ENCODE measurements at places on chromosomes 2 and 18.

GRCh38 chr2:195929531-195929930 lies 139.1 kb downstream of the DNAH7 start:
- DNase-seq, result no peak

- no peak for DNase-seq
These were observed 273.5 kb downstream of the CALCRL start for GRCh38 chr2:187174582-187174981.

- DNase-seq, result peak; percentile 17
These were observed 56.1 kb downstream of the LCLAT1 start for GRCh38 chr2:30503007-30503694.

- DNase-seq, result peak; percentile 14
These were observed 144.7 kb upstream of the ITGA4 start for GRCh38 chr2:181312515-181312927.

DNA sequence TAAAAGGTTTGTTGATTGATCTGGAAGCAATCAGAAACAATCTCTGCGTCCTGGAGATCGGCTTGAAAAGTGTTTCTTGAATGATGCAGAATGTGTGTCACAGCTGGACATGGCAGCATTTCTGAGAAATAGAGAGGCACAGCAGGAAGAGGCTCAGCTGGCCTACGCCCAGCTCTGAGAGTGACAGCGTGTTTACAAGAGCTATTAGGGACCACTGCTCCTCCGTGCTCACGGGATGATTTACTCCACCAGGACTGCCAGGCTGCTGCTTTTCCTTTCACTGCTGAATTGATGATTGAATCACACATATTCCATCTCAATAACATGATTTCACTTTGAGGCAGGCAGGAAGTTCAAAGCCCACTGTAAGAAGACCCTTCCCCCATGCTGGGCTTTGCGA lies 62.8 kb downstream of the GALNT14 start:
- no peak for DNase-seq

- no peak for DNase-seq
These were observed 18.9 kb downstream of the REV1 start for GRCh38 chr2:99470957-99471356.

DNA sequence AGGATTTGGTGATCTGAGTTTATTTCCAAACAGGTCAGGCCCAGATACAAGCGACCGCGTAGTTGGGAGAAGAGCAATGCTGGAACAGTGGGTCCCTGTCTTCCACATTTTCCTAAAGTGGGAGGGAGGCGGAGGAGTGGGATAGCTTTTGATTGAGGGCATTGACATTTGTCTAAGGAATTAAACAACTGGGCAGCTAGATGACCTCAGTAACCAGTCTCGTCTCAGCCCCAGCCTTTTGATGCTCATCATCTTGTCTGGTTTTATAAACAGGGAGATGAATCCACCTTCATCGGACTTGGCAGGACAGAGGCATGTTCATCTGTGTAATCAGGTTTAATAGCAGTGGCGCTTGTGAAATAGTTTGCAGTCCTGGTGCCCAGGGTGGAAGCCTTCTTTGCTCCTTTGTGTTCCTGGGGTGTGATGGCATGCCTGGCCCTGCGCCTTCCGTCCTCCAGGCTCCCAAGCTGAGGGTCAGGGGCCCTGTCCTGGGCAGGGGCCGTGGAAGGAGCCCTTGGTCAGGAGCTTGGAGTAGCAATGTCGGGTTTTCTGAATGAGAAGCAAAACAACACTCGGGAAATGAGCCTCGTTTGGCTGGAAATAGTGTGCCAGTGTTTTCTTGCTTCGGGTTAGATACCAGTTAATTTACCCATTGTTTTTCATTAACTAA lies 193.8 kb downstream of the FAM210A start:
- DNase-seq, result no peak

DNA sequence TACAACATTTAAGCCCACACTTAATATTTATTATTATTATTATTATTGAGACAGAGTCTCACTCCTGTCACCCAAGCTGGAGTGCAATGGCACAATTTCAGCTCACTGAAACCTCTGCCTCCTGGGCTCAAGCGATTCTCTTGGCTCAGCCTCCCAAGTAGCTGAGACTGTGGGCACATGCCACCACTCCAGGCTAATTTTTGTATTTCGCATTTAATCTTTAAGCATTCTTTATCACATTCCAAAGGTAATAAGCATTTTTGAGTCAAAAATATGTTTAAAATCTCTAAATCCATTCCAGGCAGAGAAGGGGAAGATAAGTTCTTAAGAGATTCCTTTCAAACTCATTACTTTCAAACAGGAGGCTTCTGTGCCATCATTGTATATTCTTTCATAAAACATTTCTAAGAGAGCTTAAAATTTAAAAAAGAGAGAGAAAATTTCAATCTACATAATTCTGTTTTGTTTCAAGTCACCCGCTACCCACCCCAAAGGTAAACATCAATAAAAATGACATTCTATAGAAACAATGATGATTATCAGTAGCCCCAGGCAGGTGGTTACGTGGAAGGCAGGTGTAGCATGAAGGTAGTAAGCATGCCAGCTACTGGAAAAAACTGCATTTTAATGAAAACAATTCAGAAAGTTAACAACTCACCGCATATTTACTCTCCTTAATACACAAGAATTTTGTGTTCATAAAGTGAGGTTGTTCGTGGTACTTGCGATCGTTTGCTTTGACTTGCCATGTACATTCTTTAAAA lies 84.4 kb upstream of the NARS1 start:
- DNase-seq, result no peak

DNA sequence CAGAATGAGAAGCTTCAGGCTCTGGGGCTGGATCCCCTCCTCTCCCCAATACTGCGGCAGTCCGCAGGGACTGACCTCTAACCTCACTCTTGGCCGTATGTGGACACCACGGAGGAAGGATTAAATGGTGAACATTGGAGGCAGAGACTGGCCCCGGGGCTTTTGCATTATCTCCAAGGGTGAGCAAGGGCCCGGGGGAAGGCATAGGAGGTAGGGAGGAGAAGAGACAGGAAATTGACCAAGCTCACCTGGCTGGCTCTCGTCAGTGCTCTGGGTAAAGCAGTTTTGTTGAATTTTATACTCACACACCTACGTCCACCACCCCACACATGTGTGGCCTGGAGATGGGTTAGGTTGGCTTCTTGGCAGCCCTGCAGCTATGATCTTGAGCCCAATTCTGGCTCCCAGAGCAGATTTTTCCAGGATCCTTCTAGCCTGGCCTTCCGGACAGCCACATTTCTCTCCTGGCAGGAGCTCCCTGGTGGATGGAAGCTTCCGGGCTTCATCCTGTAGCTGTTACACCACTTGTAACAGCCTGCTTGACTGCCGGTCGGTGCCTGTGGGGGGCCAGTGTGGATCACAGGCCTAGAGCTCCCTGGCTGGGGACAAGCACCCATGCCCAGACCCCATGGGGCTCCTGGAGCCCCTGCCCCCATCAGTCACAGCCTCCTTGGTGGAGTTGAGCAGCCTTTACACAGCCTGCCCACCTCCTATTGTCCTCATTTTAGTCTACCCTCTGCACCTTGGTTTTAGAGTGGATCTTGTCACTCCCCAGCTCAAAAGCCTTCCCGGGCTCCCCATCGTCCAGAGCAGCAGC lies 7.6 kb downstream of the ITM2C start:
- no peak for DNase-seq

GRCh38 chr2:50752237-50752636 lies 279.7 kb downstream of the NRXN1 start:
- no peak for DNase-seq

DNA sequence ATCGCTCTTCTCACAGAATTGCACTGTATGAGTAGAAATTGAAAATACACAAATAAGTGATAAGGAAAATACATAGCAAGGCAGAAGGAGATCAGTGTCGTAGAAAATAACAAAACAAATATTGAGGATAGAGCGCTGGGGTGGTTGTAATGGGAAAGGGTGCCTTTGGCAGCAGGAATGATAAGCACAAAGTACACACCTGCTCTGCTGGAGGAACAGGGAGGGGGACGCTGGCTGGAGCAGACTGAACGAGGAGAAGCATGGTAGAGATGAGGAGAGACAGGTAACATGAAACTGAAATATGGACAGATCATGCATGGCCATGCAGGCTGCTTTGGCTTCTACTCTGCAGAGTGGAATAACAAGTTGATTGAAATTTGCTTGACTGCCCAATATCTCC lies 181.2 kb upstream of the FSHR start:
- no peak for DNase-seq

DNA sequence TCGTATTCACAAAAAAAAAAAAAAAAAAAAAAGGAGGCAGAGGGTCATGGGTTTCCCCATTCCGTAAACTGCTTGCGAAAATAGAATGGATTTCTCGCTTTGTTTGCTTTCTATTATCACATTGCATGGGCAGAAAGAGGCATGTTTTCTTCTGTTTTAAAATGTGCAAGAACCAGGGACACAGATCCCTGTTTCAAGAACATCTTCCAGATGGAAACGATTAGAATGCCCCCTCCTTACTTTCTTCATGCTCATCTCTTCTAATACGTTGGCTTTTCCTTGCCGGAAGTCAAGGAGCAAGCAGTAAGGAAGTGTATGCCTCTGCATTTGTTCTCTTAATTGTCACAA lies 51.0 kb upstream of the ZNF516 start:
- DNase-seq, result no peak

GRCh38 chr2:164688896-164689419 lies 67.7 kb upstream of the GRB14 start:
- DNase-seq, result no peak

GRCh38 chr2:105526000-105526925 lies 127.4 kb upstream of the FHL2 start:
- no peak for DNase-seq

DNA sequence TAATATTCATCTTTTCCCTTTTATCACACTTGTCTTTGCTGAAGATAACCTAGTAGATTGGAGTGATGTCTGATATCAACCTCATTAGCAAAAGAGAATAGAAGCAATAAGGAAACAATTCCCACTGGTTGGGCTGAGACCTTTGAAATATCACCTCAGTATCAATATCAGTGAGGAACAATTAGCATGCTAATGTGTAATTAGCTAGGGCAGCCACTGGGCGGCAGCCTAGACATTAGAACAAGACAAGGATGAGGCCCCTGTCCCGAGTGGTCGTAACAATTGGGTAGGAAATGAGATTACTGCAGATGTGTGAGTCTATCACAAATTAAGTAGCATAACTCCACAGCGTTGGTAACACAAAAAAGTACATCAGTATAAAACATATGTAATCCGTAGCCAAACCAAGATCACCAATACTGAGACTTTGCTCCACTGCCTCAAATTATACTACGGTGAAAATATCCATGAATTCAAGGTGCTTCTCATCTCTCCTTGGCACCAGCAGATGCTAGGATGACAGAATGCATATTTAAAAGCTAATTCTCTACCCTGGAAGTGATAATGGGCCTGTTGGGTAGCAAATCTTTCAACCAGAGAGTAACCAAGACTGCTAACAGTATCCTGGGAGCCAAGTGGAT lies 99.1 kb downstream of the ALPK2 start:
- DNase-seq, result peak; percentile 49

DNA sequence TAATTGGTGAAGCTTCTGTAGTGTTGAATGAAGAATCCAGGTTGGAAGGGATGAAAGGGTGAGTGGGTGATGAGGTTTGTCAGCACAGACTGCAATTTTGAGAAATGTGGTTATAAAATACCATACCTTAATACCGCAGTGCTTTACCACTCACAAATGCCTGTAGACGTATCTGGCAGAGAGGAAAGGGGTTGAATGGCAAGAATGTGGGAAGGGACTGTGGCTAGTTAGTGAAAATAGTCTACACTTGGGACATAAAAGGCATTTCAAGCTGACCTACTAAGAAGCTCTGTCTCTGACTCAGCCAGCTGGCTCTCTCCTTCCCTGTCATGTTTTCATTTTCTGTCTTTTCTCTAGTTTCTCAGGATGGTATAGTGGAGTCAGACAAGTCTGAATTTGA lies 25.1 kb downstream of the CDK15 start:
- no peak for DNase-seq

- no peak for DNase-seq
These were observed 95.0 kb downstream of the RNF144A start for GRCh38 chr2:7012141-7012764.

DNA sequence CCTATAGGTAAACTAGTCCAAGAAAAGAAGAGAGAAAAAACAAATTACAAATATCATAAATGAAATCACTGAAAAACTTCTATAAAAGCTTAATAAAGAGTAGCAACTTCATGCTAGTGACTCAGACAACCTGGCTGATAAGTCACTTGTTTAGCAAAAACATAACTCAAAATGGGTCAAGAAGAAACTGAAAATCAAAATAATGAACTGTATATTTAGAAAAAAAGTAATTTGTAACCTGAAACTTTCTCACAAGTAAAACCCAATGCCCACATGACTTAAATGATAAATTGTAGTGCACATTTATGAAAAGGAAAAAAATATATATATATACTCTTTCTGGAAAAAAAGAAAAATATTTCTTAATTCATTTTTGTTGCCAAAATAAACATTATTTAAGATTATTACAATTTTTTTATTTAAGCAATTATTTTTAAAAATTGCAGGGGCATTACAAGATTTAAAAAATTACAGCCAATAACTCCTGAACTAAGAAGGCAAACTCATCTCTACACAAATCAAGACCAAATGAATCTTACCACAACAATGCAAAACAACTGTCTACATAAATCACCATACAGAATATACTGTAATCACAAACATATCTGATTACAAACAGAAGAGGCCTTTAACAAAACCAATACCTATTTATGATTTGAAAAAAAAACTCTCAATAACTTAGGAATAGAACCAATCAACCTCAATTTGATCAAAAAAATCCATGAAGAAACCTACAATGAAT lies 406.3 kb downstream of the CDH7 start:
- peak; percentile 10 for DNase-seq

- DNase-seq, result no peak
These were observed 733.3 kb upstream of the FANCL start for GRCh38 chr2:58974426-58974825.

GRCh38 chr2:128493880-128494279 lies 175.2 kb upstream of the HS6ST1 start:
- DNase-seq, result no peak

DNA sequence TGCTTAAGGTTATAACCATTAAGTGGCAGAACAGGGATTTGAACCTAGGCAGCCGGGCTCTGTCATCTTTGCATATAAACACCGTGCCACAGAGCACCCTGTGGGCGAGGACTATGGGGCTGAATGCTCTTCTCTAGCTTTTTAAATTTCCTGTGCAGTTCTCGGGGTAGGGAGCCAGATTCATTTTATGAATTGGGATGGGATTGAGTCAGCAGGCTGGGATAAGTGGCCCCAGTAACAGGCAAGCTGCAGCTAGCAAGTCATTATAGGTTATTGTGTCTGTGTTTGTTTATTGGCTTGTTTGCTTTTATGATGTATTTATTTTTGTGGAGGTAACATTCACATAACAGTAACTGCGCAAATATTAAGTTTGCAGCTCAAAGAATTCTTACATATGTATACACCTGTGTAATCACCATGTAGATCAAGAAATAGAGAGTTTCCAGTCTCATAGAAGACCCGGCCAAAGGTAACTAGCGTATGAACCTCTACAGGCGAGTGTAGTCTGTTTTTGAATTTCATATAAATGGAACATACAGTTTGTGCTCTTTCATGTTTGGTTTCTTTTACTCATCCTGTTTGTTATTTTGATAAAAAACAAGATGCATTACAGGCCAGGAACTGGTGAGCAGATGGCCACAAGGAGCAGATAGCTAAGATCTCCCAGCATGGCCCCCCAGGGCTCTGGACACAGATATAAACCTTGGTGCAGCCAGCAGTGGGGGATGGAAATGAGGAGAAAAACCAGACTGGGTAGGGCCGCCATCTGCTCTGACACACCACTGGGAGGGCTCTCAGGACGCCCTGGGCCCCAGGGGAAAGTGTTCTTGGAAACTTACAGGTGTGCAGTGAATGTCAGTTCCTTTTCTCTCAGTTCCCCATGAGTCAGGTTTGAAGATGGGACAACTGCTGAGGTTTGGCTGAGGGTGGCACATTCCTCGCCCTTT lies 49.2 kb upstream of the GPR155 start:
- no peak for DNase-seq

Measured in GM13977 (cell line).